ENCODE measurements at places on chromosomes 12 and 14. TPM values are rescaled to one million over a fixed set of nuclear protein-coding genes. Genes with fewer than 3 reads are reported as not detected.

The KRT6A gene
- not detected for polyA plus RNA-seq

The FANCM gene
- polyA plus RNA-seq = 0.67 TPM

The PROX2 gene
- not detected for polyA plus RNA-seq

The NID2 gene
- 15.9 TPM for polyA plus RNA-seq

The RNF212B gene
- polyA plus RNA-seq = not detected

The ADAM21 gene
- polyA plus RNA-seq = 1.6 TPM

The NKX2-1 gene
- polyA plus RNA-seq = not detected

The TEX52 gene
- not detected for polyA plus RNA-seq

The RNASE3 gene
- polyA plus RNA-seq = not detected

The CLEC4C gene
- polyA plus RNA-seq = not detected

The RND1 gene
- 0.39 TPM for polyA plus RNA-seq

The JAG2 gene
- polyA plus RNA-seq = 1.7 TPM

The PLXNC1 gene
- 0.28 TPM for polyA plus RNA-seq

The PTGER2 gene
- 0.67 TPM for polyA plus RNA-seq

The FAM177A1 gene
- polyA plus RNA-seq = 35.5 TPM

The PHETA1 gene
- polyA plus RNA-seq = 7.3 TPM

The ULK1 gene
- 6.0 TPM for polyA plus RNA-seq

The BBS10 gene
- polyA plus RNA-seq = 9.2 TPM

The PTPRR gene
- 1.4 TPM for polyA plus RNA-seq

The ANKRD52 gene
- 23.4 TPM for polyA plus RNA-seq

The MED6 gene
- polyA plus RNA-seq = 31.1 TPM

The ACSM4 gene
- not detected for polyA plus RNA-seq

The CSRP2 gene
- 98.2 TPM for polyA plus RNA-seq

The ST8SIA1 gene
- 0.12 TPM for polyA plus RNA-seq

The NOVA1 gene
- 0.32 TPM for polyA plus RNA-seq

The NAA30 gene
- polyA plus RNA-seq = 4.3 TPM

The BCL11B gene
- polyA plus RNA-seq = not detected
